ENCODE measurements at places on chromosomes 7 and 10. TPM values are rescaled to one million over a fixed set of nuclear protein-coding genes. Genes with fewer than 3 reads are reported as not detected.

CXCL12 gene
- total RNA-seq, result not detected

KCNH2 gene
- total RNA-seq, result 0.34 TPM

PHKG1 gene
- total RNA-seq, result 0.10 TPM

ESYT2 gene
- total RNA-seq, result 61.6 TPM

TDRD1 gene
- total RNA-seq, result not detected

COMTD1 gene
- 30.1 TPM for total RNA-seq

MMP21 gene
- total RNA-seq, result not detected

SLC26A5 gene
- not detected for total RNA-seq

SLC18A3 gene
- not detected for total RNA-seq

C10orf105 gene
- not detected for total RNA-seq

- DNase-seq, result peak; percentile 94
Observed at GRCh38 chr7:129845178-129845971, 107.4 kb downstream of the UBE2H start.

DNA sequence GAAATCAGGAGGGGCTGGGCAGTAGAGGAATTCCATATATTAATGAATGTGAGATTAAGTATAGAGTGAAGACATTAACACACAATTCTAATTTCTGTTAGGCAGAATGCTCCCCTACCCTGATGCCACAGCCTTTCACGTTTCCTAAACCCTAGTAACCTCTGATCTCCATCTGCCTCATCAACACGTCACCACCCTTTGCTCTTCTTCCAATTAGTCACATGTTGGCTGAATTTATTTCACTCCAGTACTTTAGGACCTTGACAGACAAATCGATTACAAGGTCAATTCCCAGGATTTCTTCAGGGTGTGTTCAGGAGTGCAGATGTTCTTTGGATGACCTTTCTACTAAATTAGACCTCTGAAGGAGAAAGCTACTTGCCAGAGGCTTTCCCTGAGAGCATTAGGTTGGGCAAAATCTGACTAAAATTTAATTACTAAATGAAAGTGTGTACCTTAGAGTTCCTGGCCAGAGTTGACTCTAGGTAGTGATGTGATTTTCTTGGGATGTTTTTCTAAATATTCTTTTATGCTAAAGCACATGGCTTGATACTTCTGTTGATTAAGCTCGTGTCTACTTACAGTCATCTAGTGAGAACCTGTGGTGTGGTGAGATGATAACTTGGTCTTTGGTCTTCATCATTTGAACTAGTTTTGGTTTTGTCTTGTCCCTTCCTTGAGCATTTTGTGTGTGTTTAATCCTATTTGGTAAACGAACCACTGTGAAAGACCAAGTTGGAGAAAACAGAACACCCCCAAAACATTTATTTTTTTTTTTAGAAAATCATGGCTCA lies 12.7 kb downstream of the AGR2 start:
- no peak for DNase-seq

- DNase-seq, result peak; percentile 47
Observed at GRCh38 chr10:44310762-44311562, 73.9 kb downstream of the CXCL12 start.

GRCh38 chr7:80057488-80057887 lies 77.1 kb upstream of the GNAI1 start:
- DNase-seq, result no peak

DNA sequence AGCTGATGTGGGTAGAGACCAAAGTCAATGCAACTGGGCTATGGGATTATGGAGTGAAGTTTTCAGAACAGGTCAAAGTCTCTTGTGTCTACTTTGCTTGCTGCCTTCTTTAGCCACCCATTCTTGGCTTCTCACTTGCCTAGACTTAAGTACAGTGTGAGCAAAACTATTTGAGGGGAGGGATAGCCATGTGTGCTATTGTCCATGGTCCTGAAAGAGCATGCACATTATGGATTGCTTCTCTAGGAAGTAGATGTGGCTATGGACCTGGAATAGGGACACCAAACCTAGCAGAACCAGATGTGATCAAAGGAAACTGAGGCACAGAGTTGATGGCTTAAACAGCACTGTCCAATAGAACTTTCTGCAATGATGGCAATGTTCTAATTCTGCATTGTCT lies 81.9 kb upstream of the ZNF800 start:
- no peak for DNase-seq

GRCh38 chr7:45408409-45408737 lies 165.8 kb upstream of the ADCY1 start:
- DNase-seq, result no peak

GRCh38 chr10:62011558-62011957 lies 110.1 kb downstream of the ARID5B start:
- no peak for DNase-seq

- no peak for DNase-seq
Observed at GRCh38 chr10:32337350-32337749, 9.6 kb downstream of the EPC1 start.

DNA sequence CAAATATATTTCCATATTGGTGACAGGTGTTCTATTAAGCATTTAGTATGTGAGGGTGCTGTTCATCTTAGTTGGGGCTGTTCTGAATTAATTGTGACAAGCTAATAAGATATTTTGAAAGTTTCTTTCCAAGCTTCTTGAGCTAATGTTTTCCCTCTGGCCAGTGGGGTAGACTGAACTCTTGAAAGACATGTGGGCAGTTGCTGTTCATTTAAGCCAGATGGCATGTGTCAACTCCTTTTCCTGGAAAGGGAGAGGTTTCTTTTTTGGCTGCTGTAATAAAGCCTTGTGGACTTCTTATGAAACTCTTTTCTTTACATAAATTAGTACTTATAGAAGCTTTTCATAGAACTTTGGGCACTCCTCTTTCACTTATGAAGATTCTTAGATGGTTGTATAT lies 21.7 kb downstream of the RAB18 start:
- DNase-seq, result no peak

DNA sequence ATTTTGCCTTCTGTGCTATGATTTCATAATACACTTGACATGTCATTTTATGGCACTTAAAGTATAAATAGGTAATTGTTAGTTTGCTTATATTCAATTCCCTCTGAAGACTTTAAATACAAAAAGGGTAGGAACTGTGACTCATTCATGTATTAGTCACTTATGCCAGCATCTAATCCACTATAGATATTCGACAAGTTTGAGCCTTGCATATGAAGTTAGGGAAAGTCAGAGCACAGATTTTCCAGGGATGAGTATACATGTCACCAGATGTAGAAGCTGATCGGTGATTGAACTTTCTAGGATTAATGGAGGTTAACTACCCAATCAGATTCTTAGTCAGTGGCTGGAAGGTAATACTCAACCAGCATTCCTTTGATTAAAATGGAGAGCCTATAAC lies 1321.5 kb downstream of the XPNPEP1 start:
- DNase-seq, result peak; percentile 71

- DNase-seq, result no peak
Observed at GRCh38 chr7:52107355-52107754, 790.7 kb upstream of the COBL start.

DNA sequence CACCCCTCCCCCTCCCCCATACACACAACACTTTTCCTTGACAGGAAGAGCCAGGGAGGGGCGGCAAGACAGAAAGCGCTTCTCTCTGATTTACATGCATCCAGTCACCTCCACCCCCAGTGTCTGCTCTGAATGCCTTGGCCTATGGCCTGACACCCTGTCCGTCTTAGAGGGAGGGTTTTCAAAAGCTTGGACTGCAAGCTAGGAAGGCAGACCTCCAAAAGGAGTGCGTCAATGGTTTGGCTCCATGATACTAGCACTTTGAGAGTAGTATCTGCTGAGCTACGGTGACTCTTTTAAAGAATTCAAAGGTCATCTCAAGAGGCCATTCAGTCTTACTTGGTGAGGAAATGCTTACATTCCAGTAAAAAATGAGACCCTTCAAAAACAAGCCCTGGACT lies 20.3 kb upstream of the PAX2 start:
- DNase-seq, result no peak

- no peak for DNase-seq
Observed at GRCh38 chr10:119259345-119259744, 52.0 kb downstream of the GRK5 start.
